Spleen (tissue), 13 donors: ENCODE measurements at places on chromosomes 13 and 19. TPM values are rescaled to one million over a fixed set of nuclear protein-coding genes. Genes with fewer than 3 reads are reported as not detected.

GRCh38 chr13:98254513-98254912 is 77.4 kb upstream of the RNF113B start:
- no peak for DNase-seq

DNA sequence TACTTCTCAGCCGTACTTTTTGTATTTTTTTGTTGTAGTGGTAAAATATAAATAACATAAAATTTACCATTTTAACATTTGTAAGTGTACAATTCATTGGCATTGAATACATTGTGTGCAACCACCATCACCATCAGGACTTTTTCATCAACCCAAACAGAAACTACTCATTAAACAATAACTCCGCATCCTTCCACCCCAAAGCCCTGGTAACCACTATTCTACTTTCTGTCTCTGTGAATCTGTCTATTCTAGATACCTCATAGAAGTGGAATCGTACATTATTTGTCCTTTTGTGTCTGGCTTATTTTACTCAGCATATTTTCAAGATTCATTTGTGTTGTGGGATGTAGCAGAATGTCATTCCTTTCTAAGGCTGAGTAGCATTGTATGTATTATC is 38.5 kb downstream of the USPL1 start:
- DNase-seq, result no peak

DNA sequence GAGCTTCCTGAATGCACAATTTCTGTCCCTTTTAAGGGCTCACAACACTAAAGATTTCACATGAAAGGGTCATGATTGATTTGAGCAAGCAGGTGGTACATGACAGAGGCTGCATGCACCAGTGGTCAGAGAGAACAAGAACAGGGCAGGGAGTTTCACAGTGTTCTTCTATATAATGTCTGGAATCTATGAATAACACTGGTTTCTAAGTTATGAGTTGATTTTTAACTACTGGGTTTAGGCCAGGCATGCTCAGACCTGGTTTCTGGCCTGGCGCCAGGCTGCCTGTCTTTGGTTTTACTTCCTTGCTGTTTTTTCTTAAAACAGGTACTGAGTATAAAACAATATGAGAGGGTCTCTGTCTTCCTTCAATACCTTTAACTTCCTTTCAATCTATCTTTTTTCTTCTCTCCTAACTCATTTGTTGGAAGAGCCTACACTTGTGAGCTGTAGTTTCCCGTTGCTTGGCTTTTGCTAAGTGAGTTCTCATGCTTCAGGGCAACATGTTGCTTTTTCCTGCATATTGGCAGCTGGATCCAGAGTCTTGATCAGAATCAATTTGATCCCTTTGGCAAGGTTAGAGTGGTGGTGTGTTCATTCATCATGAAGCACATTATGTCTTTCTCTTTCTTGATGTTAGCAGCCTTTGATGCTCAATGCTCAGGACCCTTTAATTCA is 38.5 kb upstream of the FGF14 start:
- no peak for DNase-seq

FBXW9 gene
- total RNA-seq, result 1.7 TPM

DNA sequence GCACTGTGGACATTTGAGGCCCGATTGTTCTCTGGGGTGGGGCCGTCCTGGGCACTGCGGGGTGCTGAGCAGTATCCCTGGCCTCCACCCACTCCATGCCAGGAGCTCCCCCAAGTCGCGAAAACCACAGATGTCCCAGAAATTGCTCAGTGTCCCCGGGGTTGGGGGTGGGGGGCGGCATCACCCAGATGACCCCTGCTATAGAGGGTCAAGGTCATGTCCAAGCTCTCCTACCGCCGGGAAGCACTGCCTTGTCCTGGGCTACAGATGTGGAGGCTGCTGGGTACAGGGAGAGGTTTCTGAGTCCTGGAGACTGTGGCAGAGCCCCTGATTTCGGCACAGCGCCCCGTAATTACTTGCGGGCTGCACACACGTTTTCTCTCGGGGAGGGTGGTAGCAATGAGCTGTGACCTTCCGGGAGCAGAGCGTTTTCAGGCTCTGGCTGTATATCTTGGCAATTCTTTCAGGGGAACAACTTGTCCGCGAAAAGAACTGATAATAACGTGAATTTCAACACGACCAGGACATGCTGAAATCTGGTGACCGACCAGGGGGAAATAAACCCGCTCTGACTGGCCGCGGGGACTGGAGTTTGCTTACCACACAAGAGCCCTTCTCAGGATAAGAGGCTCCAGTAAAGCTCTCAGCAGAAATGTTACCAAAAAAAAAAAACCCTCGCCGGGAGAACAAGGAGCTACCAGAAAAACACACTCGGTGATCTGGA is 68.1 kb downstream of the GNG7 start:
- DNase-seq, result peak; percentile 85

NLRP5 gene
- total RNA-seq, result not detected

TMEM145 gene
- total RNA-seq, result 0.80 TPM

NCR1 gene
- 13.7 TPM for total RNA-seq

- no peak for DNase-seq
These were observed 4.9 kb upstream of the CKM start for GRCh38 chr19:45327404-45328143.

DNA sequence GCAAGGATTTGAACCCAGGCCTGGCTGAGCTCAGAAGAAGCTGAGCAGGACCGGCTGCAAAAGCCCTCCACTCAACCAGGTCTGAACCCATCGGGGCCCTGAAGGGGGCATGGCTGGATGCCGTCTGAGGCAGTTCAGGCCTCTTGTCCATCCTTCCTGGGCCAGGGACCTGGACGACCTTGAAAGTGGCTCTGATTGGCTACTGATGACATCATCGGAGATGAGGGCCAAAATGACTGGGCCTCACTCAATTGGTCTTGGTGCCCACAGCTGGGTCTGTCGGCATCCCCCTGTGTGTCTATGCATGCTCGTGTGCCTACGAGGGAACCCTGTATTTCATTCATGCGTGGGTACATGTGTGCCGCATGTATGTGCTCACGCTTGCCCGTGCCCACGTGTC is 71.8 kb downstream of the PTPRS start:
- DNase-seq, result no peak

DNA sequence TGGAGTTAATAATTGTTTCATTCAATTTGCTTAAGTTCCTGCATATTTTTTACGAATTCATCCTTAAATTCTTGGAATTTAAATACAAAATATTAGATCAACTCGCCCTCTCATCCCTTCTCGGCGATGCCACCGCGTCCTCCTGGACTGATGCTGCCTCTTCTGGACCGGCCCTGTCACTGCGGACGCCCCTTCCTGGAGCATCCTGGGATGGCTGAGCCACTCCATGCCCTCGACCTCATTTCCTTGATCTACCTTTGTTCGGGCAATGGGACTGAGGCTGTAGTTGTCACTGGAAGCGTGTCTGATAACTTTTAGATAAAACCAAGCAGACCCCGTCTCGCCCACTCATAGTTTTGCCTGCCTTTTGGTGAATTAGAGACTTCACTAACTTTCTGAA is 283.7 kb downstream of the TEX29 start:
- DNase-seq, result peak; percentile 10

DNA sequence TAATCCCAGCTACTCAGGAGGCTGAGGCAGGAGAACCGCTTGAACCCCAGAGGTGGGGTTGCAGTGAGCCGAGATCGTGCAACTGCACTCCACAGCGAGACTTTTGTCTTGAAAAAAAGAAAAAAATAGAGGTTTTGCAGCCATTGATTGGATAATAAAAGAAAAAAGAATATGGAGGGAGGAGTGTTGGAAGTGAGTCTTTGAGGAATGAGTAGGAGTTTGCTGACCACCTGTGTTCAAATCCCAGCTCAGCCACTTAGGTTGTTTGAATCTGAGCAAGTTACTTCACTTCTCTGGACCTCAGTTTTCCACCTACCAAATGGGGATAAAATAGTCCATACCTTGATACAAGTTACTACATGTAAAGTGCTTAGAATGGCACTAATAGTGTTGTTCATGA is 6.2 kb downstream of the NRTN start:
- DNase-seq, result no peak

ZNF14 gene
- 8.0 TPM for total RNA-seq

- DNase-seq, result peak; percentile 93
These were observed at the start of gene LACC1 for GRCh38 chr13:43879755-43880181. Gene LACC1, plus strand, starts transcription at chr13:43879904. Its CDS starts 1,082 bp downstream, at chr13:43880986.

GRCh38 chr13:35723053-35723461 is 246.6 kb upstream of the MAB21L1 start:
- no peak for DNase-seq
